Brain (organoid and tissue), 16 donors: ENCODE measurements at places on chromosomes 12 and 14. TPM values are rescaled to one million over a fixed set of nuclear protein-coding genes. Genes with fewer than 3 reads are reported as not detected.

DLK1 gene
- 233 TPM for polyA plus RNA-seq

SBNO1 gene
- 5.5 TPM for polyA plus RNA-seq

RAB3IP gene
- 63.3 TPM for polyA plus RNA-seq

GDF3 gene
- polyA plus RNA-seq: not detected

POTEG gene
- polyA plus RNA-seq: not detected

FGF6 gene
- polyA plus RNA-seq: not detected

PLA2G1B gene
- not detected for polyA plus RNA-seq

DNA sequence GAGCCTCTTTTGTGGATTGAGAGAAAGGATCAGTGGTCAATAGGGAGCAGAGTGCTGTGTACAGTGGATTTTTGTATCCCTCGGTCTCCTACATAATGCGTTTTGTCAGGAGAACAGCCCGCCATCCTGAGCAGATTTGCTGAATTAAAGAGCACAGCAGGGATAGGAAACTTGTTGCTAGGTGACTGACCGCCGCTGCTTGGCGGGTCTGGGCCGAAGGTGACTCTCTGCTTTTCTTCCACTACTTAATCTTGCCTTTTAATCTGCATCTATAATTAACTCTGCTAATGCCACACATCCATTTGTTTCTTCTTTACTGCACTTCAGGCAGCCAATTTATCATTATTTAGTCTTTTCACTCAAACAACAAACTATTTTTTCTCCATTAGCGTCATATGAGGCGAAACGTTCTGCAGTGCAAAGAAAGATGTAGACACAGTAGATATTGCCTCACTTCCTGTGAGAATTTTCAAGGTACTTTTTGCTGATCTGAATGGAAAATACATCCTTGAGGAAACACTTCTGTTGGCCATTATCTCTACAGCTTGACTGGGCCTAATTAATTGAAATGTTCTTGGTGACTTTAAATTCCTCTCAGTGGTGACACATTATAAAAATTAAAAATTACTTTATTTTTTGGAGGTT is 108.0 kb downstream of the PPM1A start:
- DNase-seq: peak; percentile 42

DNA sequence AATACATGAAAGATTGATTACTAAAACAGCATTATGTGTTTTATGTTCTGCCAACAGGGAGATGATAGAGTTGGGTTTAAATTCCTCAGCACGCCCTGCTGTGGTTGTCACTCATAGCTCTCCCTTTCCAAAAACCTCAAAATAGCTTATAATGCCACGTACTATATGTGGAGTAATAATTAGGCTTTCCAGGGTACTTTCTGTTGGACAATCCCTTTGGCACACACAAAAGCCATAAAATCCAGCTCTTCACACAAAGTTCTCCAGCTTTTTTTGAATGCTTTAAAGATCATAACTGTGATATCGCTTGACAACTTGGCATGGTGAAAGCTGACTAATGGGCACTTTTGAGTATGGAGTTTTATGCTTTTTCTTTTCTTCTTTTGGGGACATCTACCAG is 145.3 kb upstream of the DCN start:
- DNase-seq: no peak

GRCh38 chr14:99522457-99522891 is 41.3 kb downstream of the CCNK start:
- no peak for DNase-seq

DNA sequence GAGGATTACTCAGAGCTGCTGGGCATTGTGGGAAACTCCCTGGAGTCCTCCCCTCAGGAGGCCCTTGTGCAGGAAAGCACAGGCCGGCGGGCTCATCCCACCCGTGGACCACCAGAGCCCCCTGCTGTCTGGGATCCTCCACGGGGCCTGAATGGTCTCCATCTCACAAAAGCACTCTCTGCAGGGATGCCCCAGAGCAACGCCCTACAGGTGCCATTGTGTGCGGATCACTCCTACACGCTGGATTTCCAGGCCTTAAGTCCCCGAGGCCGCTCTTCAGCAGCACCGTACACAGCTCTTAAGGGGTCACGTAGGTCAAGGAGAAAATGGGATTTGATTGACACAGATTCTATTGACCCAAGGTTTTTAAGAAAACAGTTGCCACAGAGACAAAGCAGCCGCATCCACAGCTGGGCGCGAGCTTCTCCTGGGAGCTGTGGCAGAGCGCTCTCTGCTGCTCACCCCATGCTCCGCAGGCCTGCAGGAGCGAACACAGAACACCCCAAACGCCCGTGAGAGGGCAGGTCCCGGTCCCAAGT is 36.7 kb upstream of the RIMBP2 start:
- DNase-seq: peak; percentile 62

DNA sequence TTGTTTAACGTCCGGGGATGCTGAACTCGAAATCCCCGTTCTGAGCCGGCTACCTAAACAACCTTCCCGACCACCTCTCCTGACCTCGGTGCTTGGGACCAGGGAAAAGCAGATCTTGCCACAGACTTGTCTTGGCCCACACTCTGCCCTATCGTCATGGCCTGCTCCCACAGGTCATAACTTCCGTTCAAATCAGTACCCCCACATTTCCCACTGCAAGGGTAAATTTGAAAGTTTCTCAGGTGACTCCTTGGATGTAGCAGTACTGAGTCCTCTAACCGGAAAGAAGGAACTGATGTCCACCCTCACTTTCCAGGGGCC is 612 bp upstream of the RBM23 start:
- no peak for DNase-seq
